ENCODE measurements at places on chromosomes 2 and 18. TPM values are rescaled to one million over a fixed set of nuclear protein-coding genes. Genes with fewer than 3 reads are reported as not detected.

DNA sequence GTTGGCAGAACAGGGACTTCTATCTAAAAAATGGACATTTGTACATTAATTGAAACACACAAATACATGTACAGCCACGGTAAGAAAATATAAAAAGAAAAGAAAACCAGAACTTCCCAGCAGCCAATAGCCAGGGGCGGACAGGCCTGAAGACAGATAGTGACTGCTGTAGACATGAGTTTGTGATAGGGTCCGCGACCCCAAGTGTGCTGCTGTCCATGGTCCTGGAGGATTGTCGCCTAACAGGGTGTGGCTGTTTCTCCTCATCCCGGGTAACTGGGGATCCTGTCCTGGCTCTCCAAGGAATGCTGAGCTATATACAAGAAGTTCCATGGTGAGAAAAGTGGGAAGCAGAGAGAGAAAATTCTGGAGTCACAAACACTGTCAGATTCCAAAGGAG lies 266.5 kb upstream of the SALL3 start:
- no peak for DNase-seq

MEP1B gene
- total RNA-seq = not detected

- no peak for DNase-seq
Observed at GRCh38 chr2:36511858-36512603, 85.9 kb downstream of the FEZ2 start.

GRCh38 chr18:49400398-49401072 lies 59.9 kb downstream of the DYM start:
- no peak for DNase-seq

EFEMP1 gene
- total RNA-seq = not detected

SERPINB11 gene
- not detected for total RNA-seq

- no peak for DNase-seq
Observed at GRCh38 chr2:43119303-43119702, 107.1 kb downstream of the ZFP36L2 start.

- no peak for DNase-seq
Observed at GRCh38 chr2:65508225-65508624, 75.8 kb upstream of the SPRED2 start.

GRCh38 chr18:6677086-6677485 lies 52.4 kb upstream of the ARHGAP28 start:
- DNase-seq = no peak

- DNase-seq = no peak
Observed at GRCh38 chr2:143279672-143280071, 150.5 kb downstream of the ARHGAP15 start.

B3GNT7 gene
- 151 TPM for total RNA-seq

DNA sequence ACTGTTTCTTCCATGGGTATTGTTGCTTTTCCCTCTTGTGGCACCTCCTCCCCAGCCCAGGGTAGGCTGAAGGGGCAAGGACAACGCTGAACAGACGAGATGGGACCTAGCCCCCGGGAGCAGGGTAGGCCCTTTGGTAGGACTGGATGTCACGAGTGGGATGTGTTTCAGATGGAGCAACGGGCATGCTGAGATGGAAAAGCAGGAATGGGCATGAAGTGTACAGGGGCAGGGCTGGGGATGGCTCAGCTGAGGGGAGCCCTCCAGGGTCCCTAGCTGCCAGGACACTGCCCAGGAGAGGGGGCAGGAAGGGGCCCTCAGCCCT lies 33.4 kb downstream of the ARHGEF4 start:
- no peak for DNase-seq

SFTPB gene
- not detected for total RNA-seq

GRCh38 chr2:143026411-143027054 lies 102.7 kb upstream of the ARHGAP15 start:
- no peak for DNase-seq

DNA sequence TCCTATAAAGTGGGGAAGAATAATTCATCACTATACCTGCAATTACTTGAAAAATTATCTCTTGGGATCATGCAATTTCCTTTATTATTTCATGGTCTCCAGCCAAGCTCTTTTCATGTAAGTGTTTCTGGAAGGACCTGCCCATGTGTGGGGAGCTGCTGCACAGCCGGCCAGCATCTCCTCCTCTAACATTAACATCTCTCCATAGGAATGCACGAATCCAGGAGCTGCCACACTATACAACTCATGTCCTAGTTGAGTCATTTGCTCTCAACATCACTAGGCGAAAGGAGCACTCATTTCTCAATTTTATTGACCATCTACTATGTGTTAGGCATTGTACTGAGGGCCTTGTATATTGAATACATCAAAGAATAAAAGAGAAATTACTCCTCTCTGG lies 144.3 kb upstream of the ERBB4 start:
- DNase-seq = no peak

DNA sequence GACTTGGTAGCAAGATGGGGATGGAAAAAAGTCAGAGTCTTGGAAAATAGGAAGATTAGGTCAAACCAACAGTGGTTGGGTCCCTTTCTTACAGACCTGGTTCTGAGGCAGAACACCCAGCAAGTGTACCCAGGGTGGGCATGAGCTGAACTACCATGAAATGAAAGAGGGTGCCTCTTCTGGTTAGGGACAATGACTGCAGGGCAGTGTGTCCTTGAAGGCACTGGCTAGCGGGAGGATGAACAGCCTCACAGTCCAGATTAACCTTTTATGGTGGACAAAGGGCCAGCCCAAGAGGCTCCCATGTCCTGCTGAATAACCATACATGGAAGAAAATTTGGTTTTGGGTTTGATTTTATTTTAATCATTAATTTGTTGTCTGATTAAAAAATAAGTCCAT lies 61.8 kb upstream of the CCDC85A start:
- DNase-seq = no peak

- no peak for DNase-seq
Observed at GRCh38 chr2:237282568-237283128, 131.3 kb downstream of the COL6A3 start.

All from natural killer cell (primary cell).